ENCODE measurements at places on chromosomes 13 and 19.

GRCh38 chr13:98917116-98917515 is 60.7 kb downstream of the DOCK9 start:
- no peak for DNase-seq

- DNase-seq, result no peak
These were observed 60.9 kb downstream of the ACSBG2 start for GRCh38 chr19:6196361-6196760.

DNA sequence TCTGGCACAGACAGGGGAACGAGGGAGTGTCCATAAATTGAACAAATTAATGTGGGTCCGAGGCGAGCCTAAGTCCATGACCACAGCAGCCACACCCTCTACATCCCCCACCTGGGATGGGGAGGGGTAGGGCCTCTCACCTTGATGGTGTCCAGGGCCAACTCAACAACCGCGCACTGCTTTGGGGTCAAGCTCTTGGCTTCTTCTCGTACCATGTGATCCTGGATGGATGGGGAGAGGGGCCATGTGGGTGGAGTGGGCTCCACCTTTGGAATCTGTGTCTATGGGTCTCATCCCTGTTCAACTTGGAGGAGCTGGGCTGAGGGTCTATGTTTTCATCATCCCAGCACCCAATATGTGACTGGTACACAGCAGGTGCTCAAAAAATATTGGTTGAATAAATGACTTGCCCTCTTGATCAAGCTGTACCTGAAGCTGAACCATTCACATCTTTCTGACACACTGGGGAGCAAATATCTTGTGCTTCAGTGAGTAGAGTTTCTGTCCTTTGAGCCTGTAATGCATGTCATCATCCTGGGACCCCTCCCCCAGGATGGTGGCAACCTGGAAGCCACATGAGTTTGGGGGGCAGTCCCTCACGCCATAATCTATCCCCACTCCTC is 62.9 kb downstream of the COLGALT1 start:
- no peak for DNase-seq

GRCh38 chr13:110306340-110306959 is 507 bp downstream of the COL4A1 start:
- DNase-seq, result no peak

GRCh38 chr19:49417088-49417487 is 6.2 kb downstream of the PTH2 start:
- no peak for DNase-seq

- DNase-seq, result no peak
These were observed 8.6 kb downstream of the ANO8 start for GRCh38 chr19:17325881-17326594.

DNA sequence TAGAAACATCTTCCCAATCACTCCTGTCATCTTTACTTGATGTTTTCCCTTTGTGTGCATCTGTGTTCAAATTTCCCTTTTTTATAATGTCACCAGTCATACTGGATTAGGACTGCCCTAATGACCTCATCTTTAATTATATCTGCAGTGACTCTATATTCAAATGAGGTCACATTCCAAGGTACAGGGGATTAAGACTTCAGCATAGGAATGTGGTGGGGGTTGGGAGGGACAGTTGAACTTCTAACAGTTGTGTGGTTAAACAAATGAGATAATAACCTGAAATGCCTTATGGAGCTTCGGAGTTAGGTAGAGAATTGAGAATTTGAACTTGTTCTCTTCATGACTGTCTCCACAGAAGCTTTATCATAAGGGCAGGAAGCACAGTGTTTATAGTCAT is 23.0 kb downstream of the PAN3 start:
- no peak for DNase-seq

- DNase-seq, result no peak
These were observed 246.1 kb downstream of the KCNRG start for GRCh38 chr13:50261130-50261901.

- no peak for DNase-seq
These were observed 73.6 kb downstream of the SIPA1L3 start for GRCh38 chr19:37980419-37981170.

Measured in activated CD4-positive, alpha-beta T cell treated with anti-CD3 and anti-CD28 coated beads, Interleukin-2, amount 50 U/mL, for 4 hours (primary cell).